ENCODE measurements at places on chromosomes 5 and 9.

GRCh38 chr5:127517110-127517479 is 345 bp upstream of the PRRC1 start:
- no peak for DNase-seq

GRCh38 chr5:175329976-175330375 is 114.0 kb downstream of the DRD1 start:
- DNase-seq = no peak

- DNase-seq = no peak
Measured at GRCh38 chr5:36786448-36787012, 90.0 kb upstream of the NIPBL start.

DNA sequence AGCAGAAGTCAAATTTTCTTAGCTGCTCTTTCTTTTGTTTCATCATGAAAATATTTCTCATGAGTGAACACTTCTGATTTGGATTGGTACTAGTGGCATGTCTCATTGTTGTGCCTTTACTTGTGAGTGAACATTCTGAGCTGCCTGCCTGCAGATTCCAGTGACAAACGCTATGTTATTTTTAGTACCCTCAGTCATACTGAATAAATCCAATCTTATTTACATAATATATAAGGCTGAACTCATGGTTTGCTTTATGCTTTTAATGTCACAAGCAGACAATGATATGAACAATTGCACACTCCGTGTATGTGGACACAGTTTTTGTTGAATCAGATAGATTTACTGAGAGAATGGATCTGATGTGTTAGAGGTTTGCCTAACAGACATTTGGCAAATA is 67.8 kb downstream of the ACTBL2 start:
- no peak for DNase-seq

- DNase-seq = no peak
Measured at GRCh38 chr5:91433861-91434260, 50.7 kb upstream of the ARRDC3 start.
